ENCODE measurements at places on chromosomes 6 and 20.
A peak's percentile ranks its signal among the peaks of the same experiment; 100 is the strongest.

- no peak for DNase-seq
Observed at GRCh38 chr20:49937027-49937929, 1.1 kb downstream of the RNF114 start.

- no peak for DNase-seq
Observed at GRCh38 chr6:116564921-116565872, 6.1 kb upstream of the RWDD1 start.

DNA sequence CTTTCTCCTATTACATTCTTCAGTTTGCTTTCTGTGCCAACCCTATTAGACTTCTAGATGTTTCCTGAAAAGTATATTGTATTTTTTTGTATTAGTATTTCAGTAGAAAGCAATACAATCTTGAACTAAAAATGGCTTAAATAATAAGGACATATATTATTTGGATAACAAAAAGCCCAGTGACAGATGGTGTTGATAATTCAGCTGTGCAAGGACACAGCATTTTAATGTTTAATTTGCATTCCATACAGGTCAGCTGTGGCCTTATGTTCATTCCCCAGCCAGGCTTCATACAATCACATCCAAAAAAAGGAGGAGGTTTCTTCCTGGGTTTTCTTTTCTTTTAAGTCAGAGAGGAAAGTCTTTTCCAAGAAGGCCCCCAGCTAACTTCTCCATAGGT, 236.9 kb downstream of the CD109 start:
- no peak for DNase-seq

GRCh38 chr6:99349171-99350141, at the start of gene FAXC:
FAXC (minus strand) TSS chr6:99349674; CDS start chr6:99349372, 302 bp downstream.
- DNase-seq = no peak

GRCh38 chr6:41413250-41413649, 77.8 kb downstream of the NCR2 start:
- no peak for DNase-seq

GRCh38 chr20:41232973-41233926, 84.3 kb downstream of the ZHX3 start:
- DNase-seq = peak; percentile 94

DNA sequence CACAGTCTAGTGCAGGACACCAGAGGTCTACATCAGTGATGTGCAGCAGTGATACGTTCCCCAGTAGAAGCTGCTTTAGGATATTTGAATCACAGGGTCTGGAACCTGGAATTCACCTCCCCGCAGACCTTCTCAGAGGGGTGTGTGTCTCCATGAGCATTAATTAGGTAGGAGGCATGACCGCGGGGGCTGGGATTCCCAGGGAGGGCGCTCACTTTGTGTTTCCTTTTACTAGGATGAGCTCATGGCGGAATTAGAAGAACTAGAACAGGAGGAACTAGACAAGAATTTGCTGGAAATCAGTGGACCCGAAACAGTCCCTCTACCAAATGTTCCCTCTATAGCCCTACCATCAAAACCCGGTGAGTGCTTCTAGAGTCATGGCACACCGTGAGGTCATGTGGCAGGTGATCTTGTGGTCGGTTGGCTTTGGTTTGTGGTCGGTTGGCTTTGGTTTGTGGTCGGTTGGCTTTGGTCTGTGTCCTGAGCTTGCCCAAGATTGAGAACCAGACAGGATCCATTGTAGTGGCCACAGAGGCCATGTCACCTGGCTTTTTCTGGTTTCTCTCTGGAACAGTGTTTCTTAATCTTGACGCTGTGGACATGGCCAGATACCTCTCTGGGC, 40.8 kb downstream of the CHMP4B start:
- no peak for DNase-seq

DNA sequence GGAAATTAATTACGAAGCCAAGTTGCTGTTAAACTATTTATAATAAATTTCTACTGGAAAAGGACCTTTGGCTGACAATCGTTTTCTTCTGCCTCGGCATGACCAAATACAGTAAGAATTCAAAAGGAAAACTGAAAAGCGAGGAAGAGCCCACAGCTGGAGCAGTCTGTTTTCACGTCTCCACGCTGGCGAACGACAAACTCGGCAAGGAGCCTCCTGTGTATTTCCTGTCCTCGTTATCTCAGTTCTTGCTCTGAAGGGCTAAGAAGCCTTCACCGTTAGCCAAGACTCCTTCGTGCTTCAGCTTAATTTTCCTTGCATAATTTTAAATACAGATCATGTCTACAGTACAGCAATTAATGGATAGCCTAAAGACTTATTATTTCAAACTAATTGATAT, 214.3 kb upstream of the PLCB4 start:
- DNase-seq = no peak

DNA sequence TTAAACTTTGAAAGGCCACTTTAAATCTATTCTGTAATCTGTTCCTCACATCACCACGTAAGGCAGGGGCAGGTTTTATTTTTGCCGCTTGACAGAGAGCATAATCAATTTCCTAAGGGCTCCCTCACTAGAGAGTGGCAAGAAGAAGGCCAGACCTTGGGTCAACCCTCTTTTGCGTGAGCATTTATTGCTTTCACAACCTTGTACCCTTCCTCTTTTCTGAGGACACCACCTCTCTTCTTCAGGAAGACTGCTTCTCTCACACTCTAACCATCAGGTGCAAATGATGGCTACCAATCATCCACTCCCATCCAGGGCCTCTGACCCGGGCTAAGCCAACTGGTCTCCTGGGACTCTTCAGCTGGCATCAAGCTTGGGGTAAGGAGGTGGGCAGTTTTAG, 25.2 kb upstream of the QKI start:
- DNase-seq = no peak

DNA sequence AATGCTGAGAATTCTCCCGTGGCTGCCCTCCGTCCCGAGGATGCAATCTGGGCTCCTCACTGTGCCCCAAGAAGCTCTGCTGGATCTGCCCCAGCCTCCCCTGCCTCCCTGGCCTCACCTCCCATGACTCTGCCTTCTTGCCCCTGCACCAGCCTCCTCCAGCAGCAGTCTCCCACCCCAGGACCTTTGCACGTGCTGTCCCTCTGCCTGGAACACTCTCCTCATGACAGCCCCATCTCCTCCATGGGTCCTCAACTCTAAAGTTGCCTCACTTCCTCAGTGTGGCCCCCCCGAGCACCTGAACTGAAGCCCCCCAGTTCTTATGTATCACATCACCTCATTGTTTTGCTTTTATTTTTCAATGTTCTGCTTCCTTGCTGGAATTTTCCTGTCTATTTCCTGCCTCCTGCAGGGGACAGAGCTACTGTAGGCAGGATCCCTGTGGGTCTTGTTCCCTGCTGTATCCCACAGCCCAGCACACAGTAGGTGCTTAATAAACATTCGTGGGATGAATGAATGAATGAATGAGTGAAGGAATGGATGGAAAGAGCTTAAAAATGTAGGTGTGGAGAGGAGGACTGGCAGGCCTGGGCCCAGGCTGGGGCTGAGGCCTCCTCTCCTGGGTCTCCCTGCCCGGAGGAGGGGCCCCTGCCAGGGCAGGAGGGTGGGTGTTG, 42.2 kb downstream of the CEBPB start:
- no peak for DNase-seq

- DNase-seq = peak; percentile 53
Observed at GRCh38 chr6:68778356-68779020, 143.4 kb downstream of the ADGRB3 start.

DNA sequence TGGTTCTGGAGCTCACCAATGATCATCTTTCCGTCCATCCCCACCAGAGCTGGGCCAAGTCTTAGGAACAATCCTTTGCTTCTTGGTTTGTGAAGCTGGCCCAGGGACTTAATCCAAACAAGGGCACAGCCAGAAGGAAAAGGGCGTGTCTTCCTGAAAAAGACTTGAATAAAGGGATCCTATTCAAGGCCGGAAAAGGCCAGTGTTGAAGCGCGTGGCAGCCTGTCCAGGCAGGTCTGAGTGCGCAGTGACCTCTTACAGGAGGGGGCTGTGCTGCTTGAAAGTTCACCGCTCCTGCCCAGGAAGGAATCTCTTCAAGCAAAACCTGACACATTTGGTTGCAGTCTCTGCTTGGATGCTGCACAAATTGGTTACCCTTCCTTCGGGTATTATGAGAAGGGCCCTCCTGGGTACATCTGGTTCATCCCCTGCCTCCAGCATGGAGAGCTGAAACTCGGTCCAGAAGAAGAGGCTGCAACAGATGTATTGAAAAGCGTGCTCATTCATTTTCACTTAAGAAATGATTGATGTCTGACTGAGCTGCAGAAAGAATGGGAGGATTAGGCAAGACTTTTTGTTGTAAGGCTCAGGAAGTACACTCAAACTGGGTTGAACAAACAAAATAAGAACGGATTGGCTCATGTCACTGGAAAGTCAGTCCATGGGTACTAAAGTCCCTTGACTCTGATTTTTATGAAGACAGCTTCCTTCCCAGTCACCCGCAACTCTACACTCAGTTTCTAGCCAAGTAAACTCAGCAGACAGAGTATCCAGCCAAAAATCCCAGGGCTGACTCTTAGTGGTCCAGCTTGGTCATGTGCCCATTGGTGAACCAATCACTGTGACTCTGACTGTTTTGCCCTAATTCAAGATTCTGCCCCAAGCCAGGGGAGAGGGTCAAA, 136.3 kb downstream of the TFAP2C start:
- no peak for DNase-seq

DNA sequence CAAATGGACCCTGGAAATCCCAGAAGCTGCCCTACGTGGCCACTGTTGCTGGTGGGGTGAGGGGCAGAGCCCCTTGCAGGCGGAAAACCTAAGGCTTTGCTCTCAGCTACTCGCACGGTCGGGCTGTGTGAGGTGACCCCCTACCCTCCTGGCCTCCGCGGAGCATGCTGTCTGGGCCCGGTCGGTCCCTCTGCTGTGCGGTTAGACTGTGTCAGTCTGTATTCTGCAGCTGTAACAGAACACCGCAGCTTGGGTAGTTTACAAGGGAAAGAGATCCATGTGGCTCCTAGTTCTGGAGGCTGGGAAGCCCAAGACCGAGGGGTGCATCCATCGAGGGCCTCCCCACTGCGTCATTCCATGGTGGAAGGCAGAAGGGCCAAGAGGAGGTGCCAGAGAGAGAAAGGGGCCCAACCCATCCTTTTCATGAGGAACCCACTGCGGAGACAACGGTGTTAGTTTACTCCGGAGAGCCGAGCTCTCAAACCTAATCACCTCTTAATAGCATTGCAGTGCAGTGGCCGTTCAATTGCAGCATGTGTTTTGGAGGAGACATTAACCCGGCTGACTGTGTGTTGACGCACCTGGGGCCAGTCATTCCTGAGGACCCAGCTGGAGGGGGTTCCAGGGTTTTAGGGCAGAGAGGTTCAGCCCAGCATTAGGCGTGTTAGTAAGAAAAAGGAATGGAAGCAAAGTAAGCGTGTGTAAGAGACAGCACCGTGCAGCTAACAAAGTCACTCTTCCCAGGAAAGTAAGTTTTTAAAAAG, 18.3 kb downstream of the COL9A3 start:
- no peak for DNase-seq

DNA sequence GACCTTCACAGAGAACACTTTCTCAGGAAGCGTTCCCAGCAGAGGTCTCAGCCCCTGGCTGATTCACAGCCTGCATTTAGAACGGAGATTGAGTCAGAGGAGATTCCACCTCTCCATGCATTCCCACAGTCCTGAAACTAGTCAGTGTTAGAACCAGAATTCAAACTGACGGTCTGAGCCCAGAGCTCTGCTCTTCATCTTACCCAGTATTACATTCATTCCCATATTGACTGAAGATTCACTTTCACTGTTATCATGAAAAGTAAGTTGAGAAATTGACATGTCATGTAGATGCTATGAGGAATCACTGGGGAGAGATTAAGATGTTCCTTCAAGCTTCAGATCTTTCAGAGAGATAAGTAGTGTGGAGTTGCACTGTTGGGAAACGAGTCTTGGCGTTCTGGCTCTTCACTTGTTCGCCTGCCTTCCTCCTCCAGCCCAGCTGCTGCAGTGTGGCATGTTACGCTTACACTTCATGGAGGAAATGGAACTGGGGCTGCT, 28.3 kb downstream of the MAS1 start:
- DNase-seq = no peak

DNA sequence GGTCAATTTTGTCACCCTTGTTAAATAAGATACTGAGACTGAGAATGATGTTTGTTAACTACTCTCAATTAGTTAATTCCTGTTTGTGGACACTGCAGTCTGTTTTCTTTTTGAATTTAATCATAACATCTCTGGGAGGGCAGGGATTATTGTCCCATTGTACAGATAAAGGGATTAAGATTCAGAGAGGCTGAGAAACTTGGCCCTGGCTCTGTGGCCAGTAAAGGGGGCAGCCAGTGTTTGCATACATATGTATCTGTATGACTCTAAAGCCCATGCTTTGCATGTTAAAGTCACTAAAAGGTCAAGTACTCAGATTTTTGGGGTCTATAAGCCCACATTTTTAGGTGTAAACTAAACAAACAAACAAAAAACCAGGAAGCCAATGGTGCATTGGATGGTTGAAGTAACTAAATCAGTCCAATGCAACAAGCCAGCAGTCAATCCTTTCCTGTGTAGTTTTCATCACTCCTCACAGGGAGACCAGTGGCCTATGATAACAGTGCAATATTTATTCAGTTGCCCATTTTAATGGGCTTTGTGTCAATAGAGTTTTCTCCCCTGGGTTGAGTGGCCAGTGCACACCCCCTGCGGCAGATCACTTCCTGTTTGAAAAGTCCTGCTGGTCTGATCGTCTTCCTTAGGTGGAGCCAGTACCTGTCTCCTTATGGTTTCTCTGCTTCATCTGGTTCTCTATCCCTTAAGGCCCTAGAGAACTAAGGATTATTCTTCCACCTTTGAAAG, 106.7 kb downstream of the SLX4IP start:
- no peak for DNase-seq

DNA sequence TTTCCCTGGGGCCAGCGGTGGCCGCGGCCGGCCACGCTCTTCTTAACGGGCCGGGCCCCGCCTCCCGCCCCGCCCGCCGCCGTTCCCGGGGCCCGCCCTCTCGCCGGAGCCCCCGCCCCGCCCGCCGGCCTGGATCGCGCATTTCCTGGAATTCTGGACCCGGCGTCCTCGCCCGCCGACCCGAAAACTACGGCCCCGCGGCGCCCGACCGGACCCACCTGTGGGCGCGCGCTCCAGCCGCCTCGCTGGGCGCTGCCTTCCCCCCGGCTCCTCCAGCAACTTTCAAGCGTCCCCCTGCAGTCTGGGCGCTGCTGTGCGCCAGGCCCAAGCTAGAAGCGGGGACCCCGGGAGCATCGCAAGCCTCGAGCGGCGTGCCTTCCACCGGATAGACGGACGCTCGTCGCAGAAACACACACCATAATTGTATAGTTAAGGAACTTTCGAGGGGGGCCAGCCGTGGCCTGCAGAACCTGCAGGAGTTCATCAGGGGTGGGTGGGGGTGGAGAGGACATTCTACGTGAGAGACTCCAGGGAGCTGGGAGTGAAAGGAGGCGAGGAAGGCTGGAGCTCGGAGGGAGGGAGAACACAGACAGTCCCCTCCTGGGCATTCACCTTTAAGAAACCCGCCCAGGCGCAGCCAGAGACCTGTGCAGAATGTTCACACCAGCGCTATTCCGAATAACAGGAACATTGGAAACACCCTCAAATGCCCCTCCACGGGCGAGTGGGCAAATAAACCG, at the start of gene ADA:
Gene ADA, minus strand, starts transcription at position 16 of the 740 bp plus-strand sequence. CDS start 92 bp downstream, outside the sequence.
- DNase-seq = no peak
